MCF 10A (cell line): ENCODE measurements at places on chromosomes 2 and 18. TPM values are rescaled to one million over a fixed set of nuclear protein-coding genes. Genes with fewer than 3 reads are reported as not detected.

DNA sequence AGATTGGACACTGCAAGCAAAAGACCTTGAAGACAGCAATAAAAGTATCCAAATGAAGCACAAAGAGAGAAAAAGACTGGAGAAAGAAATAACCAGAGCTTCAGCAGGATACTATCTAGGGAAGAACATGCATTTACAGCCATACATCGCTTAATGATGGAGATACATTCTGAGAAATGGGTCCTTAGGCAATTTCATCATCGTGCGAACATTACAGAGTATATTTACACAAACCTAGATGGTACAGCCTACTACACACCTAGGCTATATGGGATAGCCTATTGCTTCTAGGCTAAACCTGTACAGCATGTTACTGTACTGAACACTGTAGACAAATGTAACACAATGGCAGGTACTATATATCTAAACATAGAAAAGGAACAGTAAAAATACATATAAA lies 11.9 kb downstream of the OLA1 start:
- no peak for DNase-seq
- H3K4me3 ChIP-seq, result no peak overlapping the region
- peaks cover 28% of the 10 kb centered on the region for H3K4me1 ChIP-seq
- peaks cover 21% of the 10 kb centered on the region for H3K36me3 ChIP-seq
- H3K27ac ChIP-seq, result no peak overlapping the region

- H3K4me1 ChIP-seq, result peaks cover 10% of the 10 kb centered on the region
- H3K27me3 ChIP-seq, result no peaks in the 10 kb centered on the region
- no peak overlapping the region for H3K4me3 ChIP-seq
- DNase-seq, result no peak
- no peaks in the 10 kb centered on the region for H3K36me3 ChIP-seq
Measured at GRCh38 chr18:9906481-9906880, 7.3 kb upstream of the VAPA start.

The AOX1 gene
- 54.0 and 76.6 TPM in 2 replicates for total RNA-seq

DNA sequence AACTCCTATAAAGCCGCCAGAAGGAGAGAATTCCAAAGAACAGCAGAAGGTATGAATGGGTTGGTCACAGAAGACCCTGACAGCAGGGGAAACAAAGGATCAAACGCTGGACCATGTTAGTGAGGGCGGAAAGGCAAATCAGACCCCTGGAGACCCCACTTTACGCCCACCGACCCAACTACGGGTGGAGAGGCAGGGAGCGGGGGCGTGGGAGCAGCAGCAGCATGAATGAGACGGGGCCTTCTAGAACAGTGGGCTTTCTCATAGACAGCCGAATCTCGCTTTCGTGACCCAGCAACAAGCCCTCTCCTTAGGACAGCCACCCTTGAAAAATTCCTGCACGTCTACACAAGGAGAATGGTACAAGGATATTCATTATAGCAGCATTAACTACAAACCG lies 191.0 kb downstream of the HDAC4 start:
- no peak overlapping the region for H3K27ac ChIP-seq
- no peaks in the 10 kb centered on the region for H3K27me3 ChIP-seq
- H3K4me1 ChIP-seq, result no peaks in the 10 kb centered on the region
- no peak for DNase-seq
- no peak overlapping the region for H3K4me3 ChIP-seq

The LRATD1 gene
- 2.2 and 4.7 TPM in 2 replicates for total RNA-seq

DNA sequence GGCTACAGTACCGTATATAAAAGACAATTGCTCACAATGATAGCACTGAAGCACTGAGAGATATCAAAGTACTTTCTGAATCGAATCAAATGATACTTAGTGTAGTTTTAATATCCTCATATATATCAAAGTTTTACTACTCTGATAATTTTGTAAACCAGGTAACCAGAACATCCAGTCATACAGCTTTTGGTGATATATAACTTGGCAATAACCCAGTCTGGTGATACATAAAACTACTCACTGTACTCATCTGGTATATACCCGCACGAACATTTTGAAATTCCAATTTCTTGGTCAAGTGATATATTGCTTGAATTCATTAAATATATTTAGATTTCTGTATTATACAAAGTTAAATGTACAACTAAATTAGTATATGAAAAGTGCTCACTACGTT lies 20.5 kb downstream of the SLC39A6 start:
- H3K36me3 ChIP-seq, result peaks cover 50% of the 10 kb centered on the region
- no peak overlapping the region for H3K4me3 ChIP-seq
- H3K27me3 ChIP-seq, result no peaks in the 10 kb centered on the region

DNA sequence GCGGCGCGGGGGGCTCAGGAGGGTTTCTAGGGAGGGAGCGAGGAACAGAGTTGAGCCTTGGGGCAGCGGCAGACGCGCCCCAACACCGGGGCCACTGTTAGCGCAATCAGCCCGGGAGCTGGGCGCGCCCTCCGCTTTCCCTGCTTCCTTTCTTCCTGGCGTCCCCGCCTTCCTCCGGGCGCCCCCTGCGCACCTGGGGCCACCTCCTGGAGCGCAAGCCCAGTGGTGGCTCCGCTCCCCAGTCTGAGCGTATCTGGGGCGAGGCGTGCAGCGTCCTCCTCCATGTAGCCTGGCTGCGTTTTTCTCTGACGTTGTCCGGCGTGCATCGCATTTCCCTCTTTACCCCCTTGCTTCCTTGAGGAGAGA lies 5.2 kb downstream of the PROC start:
- no peaks in the 10 kb centered on the region for H3K36me3 ChIP-seq
- H3K27ac ChIP-seq, result no peak overlapping the region

The SLC35G4 gene
- not detected in 2 replicates for total RNA-seq

- no peak overlapping the region for H3K27ac ChIP-seq
- H3K4me1 ChIP-seq, result no peaks in the 10 kb centered on the region
- H3K27me3 ChIP-seq, result peaks cover 23% of the 10 kb centered on the region
- no peak overlapping the region for H3K4me3 ChIP-seq
Measured at GRCh38 chr2:36781907-36782720, 85.6 kb downstream of the VIT start.

The TLX2 gene
- not detected in 2 replicates for total RNA-seq

The IL1B gene
- total RNA-seq, result 5.4 and 5.5 TPM in 2 replicates

The ABCG8 gene
- not detected in 2 replicates for total RNA-seq

GRCh38 chr2:150876251-150876950 lies 385.3 kb downstream of the RBM43 start:
- H3K36me3 ChIP-seq, result no peaks in the 10 kb centered on the region
- no peak overlapping the region for H3K4me3 ChIP-seq
- H3K27ac ChIP-seq, result no peak overlapping the region
- no peaks in the 10 kb centered on the region for H3K27me3 ChIP-seq

DNA sequence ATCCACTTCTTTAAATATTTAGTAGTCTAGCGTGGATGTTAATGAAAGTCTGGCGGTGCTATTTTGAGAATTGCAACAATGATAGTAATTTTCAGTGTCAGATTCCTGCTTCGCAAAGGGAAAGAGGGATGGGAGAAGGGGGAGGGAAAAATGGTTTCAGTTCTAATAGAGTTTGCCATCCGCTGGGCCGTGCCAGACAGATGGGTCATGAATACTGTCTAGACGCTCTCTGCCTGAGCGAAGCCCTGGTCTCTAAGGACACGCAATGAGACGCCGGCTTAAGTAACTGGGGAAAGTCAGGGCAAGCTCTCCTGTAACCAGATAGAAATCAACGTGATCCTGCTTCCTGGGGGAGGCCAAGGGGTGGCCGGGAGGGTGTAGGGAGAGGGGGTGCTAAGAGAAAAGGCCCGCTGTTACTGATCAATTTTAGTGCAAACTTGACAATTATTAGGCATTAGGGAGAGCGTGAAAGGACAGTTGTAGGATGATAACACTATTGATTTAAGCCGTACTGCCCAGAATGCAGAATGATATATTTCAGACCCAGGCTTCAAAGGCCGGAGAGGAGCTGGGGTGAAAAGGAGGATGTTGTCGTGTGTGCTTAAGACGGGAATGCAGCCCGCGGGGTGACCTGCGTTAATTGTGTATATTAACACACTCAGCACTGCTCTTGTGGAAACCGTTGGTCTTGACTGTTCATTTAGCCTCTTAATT lies 229.2 kb downstream of the LDLRAD4 start:
- H3K27me3 ChIP-seq, result no peaks in the 10 kb centered on the region
- no peaks in the 10 kb centered on the region for H3K4me1 ChIP-seq
- DNase-seq, result no peak
- H3K36me3 ChIP-seq, result peaks cover 4% of the 10 kb centered on the region
- H3K27ac ChIP-seq, result no peak overlapping the region

DNA sequence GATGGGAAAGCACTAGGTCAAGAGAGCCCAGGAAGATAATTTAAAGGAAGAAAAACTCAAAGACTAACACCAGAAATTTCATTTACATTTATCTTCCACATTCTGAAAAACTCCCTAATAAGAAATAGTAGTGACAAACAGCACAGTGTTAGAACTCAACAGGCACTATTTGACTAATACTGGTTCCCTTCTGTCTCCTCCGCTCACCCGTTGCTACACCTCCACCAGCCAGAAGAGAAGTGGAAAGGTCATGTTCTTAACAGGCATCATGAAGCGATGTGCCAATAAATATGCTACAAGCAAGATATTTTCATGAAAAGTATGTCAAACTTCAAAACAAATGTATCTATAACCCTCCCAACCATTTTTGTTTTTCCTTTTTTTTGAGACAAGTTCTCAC lies 5.7 kb downstream of the ROCK1 start:
- no peaks in the 10 kb centered on the region for H3K27me3 ChIP-seq
- H3K4me1 ChIP-seq, result peaks cover 32% of the 10 kb centered on the region
- no peaks in the 10 kb centered on the region for H3K36me3 ChIP-seq

DNA sequence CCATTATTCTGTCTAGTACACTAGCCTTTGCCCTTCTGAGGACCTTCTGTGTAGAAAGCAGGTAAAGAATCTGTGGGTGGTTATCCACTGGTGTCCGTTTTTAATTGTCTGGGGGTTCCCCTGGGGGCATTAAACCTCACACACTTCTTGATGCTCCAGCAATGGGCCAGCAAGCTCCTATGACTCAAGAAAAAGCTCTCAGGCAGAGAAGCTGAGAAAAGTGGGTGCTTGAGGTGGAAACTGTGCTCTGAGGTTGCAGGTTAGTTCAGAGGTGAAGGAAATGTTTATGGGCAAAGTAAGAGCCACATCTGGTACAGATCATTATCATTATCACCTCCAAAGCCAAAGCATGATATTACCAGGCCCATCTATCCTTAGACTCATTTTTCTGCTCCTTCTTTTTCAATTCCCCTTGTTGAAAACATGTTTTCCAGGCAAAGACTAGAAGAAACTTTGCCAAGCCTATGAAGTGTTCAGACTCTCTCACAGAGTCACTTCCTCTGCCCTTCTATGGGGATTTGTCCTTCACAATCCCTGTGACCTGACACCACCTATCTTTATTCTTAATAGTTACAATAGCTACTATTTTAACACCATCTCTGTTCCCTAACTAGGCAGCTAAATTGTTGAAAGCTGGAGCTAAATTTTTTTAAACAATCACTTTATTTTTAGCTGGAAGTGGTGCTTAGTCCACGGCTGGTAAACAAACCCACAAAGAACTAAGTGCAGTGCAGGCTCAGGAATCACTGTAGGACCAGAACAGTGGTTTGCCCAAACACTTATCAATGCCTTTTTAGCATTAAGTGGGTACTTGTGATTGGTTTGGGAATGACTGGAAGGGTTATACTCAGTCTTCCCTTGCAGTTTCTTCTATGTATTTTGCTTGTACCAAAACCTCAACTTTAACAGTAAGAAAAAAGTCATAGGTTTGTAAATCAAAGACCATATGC lies 512.8 kb upstream of the POU3F3 start:
- no peak for DNase-seq
- peaks cover 74% of the 10 kb centered on the region for H3K27me3 ChIP-seq
- H3K36me3 ChIP-seq, result no peaks in the 10 kb centered on the region
- no peaks in the 10 kb centered on the region for H3K4me1 ChIP-seq
- no peak overlapping the region for H3K27ac ChIP-seq

The SNORC gene
- total RNA-seq, result 7.8 and 8.2 TPM in 2 replicates

GRCh38 chr18:50494569-50494968 lies 65.3 kb upstream of the MAPK4 start:
- peaks cover 33% of the 10 kb centered on the region for H3K27me3 ChIP-seq
- H3K4me1 ChIP-seq, result no peaks in the 10 kb centered on the region
- peak; percentile 3 for DNase-seq
- H3K27ac ChIP-seq, result no peak overlapping the region
- no peaks in the 10 kb centered on the region for H3K36me3 ChIP-seq
- no peak overlapping the region for H3K4me3 ChIP-seq

The C2orf78 gene
- not detected in 2 replicates for total RNA-seq

The ANKZF1 gene
- total RNA-seq, result 45.5 and 45.6 TPM in 2 replicates

The LOXL3 gene
- total RNA-seq, result 0.93 and 1.2 TPM in 2 replicates

The WDFY1 gene
- 36.9 and 41.8 TPM in 2 replicates for total RNA-seq

- no peaks in the 10 kb centered on the region for H3K4me1 ChIP-seq
- no peaks in the 10 kb centered on the region for H3K36me3 ChIP-seq
- no peak overlapping the region for H3K27ac ChIP-seq
Measured at GRCh38 chr18:37266290-37266689, 299.3 kb downstream of the CELF4 start.

- peaks cover 8% of the 10 kb centered on the region for H3K36me3 ChIP-seq
- no peak for DNase-seq
- H3K27me3 ChIP-seq, result no peaks in the 10 kb centered on the region
- no peak overlapping the region for H3K27ac ChIP-seq
- H3K4me3 ChIP-seq, result no peak overlapping the region
Measured at GRCh38 chr18:46362533-46362932, 258.3 kb downstream of the HAUS1 start.

DNA sequence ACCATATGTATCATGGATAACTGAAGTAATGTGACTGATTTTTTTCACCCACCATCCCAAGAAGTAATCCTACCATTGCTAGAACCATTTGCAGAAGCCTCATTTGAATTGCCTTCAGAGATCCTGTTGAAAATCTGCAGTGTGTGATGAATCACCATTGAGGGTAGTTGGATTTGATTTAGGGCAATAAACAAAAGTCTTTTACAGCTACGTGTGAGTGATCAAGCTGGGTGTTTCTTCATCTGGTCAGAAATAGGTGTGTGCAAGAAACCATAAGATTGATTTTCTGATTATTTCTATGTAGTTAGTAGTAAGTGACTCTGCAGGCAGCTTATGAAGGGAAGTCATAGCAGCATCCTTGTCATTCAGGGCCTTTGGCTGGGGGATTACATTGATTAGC lies 159.6 kb downstream of the MGAT5 start:
- peaks cover 15% of the 10 kb centered on the region for H3K4me1 ChIP-seq
- DNase-seq, result no peak
- no peak overlapping the region for H3K4me3 ChIP-seq
- no peak overlapping the region for H3K27ac ChIP-seq
- peaks cover 5% of the 10 kb centered on the region for H3K36me3 ChIP-seq

DNA sequence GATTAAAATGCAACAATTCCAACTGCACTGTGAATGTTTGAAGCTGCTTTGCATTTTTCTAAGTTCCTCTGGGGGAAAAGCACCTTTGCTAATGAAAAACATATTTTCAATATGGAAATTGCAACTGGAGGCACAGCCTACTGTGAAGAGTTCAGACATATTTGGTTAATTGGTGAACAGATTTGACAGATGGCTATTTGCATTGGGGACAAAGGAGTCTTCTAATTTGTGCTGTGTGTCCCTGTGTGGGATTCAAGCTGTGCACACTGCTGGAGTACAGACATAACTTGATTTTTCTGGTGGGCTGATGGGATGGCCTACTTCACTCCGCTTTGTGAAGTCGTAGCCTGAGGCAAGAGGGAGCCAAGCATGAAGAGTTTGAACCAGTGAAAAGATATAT lies 40.7 kb upstream of the ARHGAP25 start:
- no peak overlapping the region for H3K4me3 ChIP-seq
- H3K27me3 ChIP-seq, result no peaks in the 10 kb centered on the region
- no peaks in the 10 kb centered on the region for H3K4me1 ChIP-seq
- no peak overlapping the region for H3K27ac ChIP-seq
- no peak for DNase-seq

The FABP1 gene
- not detected in 2 replicates for total RNA-seq
